Immature natural killer cell (primary cell): ENCODE measurements at places on chromosomes 16 and 17. TPM values are rescaled to one million over a fixed set of nuclear protein-coding genes. Genes with fewer than 3 reads are reported as not detected.

DNA sequence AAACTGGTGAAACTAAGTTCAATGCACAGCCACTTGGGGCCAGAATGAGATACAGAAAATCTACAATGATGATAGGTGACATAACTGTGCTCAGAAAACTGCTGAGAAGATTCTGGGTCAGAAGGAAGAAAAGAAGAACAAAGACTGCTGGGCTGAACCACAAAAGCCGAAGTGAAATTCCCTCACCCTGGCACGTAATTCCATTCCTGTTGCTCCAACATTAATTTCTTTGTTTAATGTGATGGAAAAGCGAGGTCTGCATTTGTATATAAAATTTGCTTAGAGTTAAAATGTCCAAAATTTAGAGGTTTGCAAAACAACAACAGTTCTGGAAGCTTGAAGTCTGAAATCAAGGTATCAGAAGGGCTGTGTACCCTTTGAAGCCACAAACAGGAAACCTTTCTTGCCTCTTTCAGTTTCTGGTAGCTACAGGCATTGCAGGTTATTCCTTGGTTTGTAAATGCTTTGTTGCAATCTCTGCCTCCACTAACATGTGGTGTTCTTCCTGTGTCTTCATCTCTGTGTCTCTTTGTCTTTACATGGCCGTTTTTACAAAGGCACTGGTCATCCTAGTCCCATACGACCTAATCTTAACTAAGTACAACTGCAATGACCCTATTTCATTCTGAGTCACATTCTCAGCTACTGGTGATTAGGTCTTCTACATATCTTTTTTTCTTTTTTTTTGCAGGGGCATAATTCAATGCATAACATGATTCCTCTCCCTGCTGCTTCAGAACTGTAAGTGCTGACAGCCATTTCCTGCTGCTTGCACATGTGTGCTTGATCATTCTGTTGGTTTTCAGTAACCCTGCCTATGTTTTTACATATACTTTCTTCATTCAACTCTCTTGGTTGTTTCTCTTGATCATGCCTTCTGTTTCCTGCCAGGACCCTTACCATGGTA lies 603.0 kb upstream of the CDH8 start:
- no peaks in the 10 kb centered on the region for H3K36me3 ChIP-seq
- H3K27ac ChIP-seq: no peak overlapping the region
- H3K4me3 ChIP-seq: no peak overlapping the region
- H3K4me1 ChIP-seq: no peaks in the 10 kb centered on the region

GRCh38 chr17:72931163-72931562 lies 161.3 kb downstream of the SLC39A11 start:
- no peak overlapping the region for H3K4me3 ChIP-seq
- H3K27ac ChIP-seq: peak overlapping the region; percentile 39
- H3K4me1 ChIP-seq: peaks cover 18% of the 10 kb centered on the region

- H3K4me1 ChIP-seq: no peaks in the 10 kb centered on the region
- H3K4me3 ChIP-seq: no peak overlapping the region
- DNase-seq: no peak
- no peaks in the 10 kb centered on the region for H3K36me3 ChIP-seq
- no peak overlapping the region for H3K27ac ChIP-seq
Measured at GRCh38 chr17:15650741-15651582, 31.5 kb upstream of the FBXW10B start.

DNA sequence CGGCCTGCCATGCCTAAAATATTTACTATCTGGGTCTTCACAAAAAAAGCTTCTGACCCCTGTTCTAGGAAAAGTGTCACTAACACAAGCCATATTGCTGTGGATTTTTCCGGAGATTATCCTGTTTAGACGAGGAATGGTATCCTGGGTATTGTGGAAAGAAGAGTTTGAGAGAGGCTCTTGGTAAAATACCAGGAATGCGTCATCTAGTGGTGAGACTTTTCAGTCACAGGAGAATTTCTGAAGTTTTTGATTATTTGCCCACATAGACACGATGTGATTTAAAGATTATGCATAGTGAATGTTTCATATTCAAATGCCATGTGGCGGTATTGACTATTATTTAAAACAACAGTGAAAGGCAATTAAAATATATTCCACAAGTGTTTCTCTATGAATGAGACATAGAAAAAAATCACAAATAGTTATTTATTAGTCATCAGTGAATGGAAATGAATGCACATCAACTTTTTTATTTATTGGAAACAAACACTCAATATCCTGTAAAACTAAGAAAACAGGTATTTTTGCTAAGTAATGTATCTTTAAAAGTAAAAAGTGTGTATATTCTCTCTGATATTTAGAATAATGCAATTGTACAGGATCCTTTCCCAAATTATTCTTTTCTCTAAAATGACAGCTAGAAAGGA lies 7.8 kb downstream of the KRT28 start:
- no peaks in the 10 kb centered on the region for H3K4me1 ChIP-seq
- DNase-seq: no peak
- no peak overlapping the region for H3K27ac ChIP-seq
- peaks cover 19% of the 10 kb centered on the region for H3K27me3 ChIP-seq
- H3K4me3 ChIP-seq: no peak overlapping the region

Gene LPO
- polyA plus RNA-seq: not detected

- peaks cover 43% of the 10 kb centered on the region for H3K4me1 ChIP-seq
- peaks cover 4% of the 10 kb centered on the region for H3K36me3 ChIP-seq
- H3K27me3 ChIP-seq: peaks cover 11% of the 10 kb centered on the region
- no peak for DNase-seq
- H3K4me3 ChIP-seq: no peak overlapping the region
Measured at GRCh38 chr16:17228048-17228707, 242.6 kb downstream of the XYLT1 start.

- H3K27me3 ChIP-seq: peaks cover 3% of the 10 kb centered on the region
- H3K4me1 ChIP-seq: no peaks in the 10 kb centered on the region
- no peak overlapping the region for H3K27ac ChIP-seq
- no peak for DNase-seq
- no peak overlapping the region for H3K4me3 ChIP-seq
Measured at GRCh38 chr17:76173474-76173873, 32.4 kb upstream of the FOXJ1 start.

GRCh38 chr16:74460542-74460941 lies 39.3 kb upstream of the CLEC18B start:
- H3K36me3 ChIP-seq: peaks cover 19% of the 10 kb centered on the region
- H3K4me1 ChIP-seq: no peaks in the 10 kb centered on the region
- no peaks in the 10 kb centered on the region for H3K27me3 ChIP-seq
- no peak overlapping the region for H3K27ac ChIP-seq

Gene ZNF764
- 6.3 TPM for polyA plus RNA-seq

Gene GLP2R
- polyA plus RNA-seq: not detected

- peaks cover 8% of the 10 kb centered on the region for H3K27me3 ChIP-seq
- H3K4me3 ChIP-seq: peak overlapping the region; percentile 24
- peaks cover 4% of the 10 kb centered on the region for H3K36me3 ChIP-seq
Measured at GRCh38 chr16:10745841-10746240, 2.2 kb downstream of the NUBP1 start.

DNA sequence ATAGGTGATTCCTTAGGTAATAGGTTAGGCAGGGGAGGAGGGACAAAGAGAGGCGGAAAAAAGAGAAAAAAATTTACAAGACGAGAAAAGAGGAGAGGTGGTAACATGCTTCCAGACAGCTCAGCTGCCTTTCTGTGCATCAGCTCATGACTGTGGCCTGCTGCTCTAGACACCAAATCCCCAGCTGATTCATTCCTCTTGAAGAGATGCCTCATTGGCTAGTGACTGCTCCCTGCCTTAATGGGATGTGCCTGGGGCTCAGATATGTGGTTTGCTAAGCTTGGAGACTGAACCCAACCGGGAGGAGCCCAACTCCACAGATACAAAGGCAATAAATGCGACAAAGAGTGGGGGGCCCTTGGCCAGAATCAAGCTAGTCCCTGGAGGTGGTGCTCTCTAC lies 105.9 kb upstream of the FAM20A start:
- no peak for DNase-seq
- no peak overlapping the region for H3K27ac ChIP-seq
- peaks cover 11% of the 10 kb centered on the region for H3K27me3 ChIP-seq
- no peaks in the 10 kb centered on the region for H3K4me1 ChIP-seq
- no peaks in the 10 kb centered on the region for H3K36me3 ChIP-seq

GRCh38 chr17:74768069-74768762 lies 7.9 kb downstream of the NAT9 start:
- H3K27ac ChIP-seq: peak overlapping the region; percentile 73
- peaks cover 35% of the 10 kb centered on the region for H3K4me1 ChIP-seq
- H3K36me3 ChIP-seq: peaks cover 8% of the 10 kb centered on the region
- H3K27me3 ChIP-seq: peaks cover 4% of the 10 kb centered on the region
- no peak overlapping the region for H3K4me3 ChIP-seq

DNA sequence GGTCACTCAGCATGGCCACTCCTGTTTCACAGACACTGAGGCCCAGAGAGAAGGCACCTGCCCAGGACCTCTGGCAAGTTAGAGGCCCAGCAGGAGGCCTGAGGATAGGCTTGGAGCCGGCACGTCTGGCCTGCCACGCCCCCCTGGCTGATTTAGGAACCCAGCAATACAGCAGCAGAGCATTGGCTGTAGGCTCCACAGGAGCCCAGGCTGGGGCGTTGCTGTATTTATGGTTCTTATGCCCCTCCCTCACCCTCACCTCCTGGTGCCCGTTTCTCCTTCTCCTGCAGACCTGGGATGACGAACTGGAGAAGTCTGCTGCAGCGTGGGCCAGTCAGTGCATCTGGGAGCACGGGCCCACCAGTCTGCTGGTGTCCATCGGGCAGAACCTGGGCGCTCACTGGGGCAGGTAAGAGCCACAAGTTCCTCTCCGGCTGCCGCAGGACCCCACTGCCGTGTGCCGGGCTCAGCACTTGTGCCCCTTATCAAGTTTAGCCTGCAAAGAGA lies 25.8 kb downstream of the CRISPLD2 start:
- H3K27ac ChIP-seq: no peak overlapping the region
- H3K36me3 ChIP-seq: no peaks in the 10 kb centered on the region
- no peak overlapping the region for H3K4me3 ChIP-seq
- peaks cover 6% of the 10 kb centered on the region for H3K27me3 ChIP-seq
- H3K4me1 ChIP-seq: no peaks in the 10 kb centered on the region

GRCh38 chr16:12503191-12503590 lies 300.5 kb downstream of the CPPED1 start:
- no peaks in the 10 kb centered on the region for H3K27me3 ChIP-seq
- peak overlapping the region; percentile 38 for H3K27ac ChIP-seq
- no peak for DNase-seq

DNA sequence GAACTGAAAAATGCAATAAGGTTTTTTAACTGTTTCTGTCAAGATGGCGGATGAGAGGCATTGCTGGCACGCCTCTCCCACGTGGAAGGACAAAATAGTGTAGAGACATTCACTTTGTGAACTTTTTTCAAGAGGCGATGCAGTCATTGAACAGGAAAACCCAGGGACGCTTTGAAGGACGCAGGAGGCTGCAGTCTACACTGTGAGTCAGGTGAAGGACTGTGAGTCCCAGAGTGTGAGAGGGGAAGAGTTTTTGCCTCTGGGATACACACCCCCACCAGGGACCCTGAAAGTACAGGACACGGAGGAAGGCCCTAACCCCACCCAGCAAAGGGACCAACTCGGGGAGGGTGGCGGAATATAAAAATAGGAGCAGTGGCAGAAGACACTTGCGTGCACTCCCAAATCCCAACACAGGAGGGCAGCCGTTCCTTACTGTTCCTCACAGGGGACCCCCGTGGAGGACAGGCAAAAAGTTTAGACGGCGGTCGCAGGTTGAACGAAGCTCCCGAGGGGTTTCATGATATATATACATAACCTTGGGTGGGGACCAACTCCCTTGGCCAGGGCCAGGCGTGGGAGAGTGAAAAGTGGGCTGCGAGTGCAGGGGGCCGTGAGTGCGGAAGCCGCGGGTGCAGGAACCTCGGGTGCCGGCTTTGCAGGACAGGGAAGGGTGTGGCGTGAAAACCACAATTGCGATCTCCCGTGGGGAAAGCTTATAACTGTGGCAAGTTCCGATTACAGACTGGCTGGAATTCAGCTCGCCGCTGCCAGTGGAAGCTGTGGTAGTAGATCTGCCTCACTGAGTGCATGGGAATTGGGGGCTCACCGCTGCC lies 82.0 kb upstream of the ALOX12 start:
- peaks cover 3% of the 10 kb centered on the region for H3K36me3 ChIP-seq
- H3K27me3 ChIP-seq: peaks cover 5% of the 10 kb centered on the region

GRCh38 chr17:6303664-6304063 lies 131.3 kb downstream of the AIPL1 start:
- no peak overlapping the region for H3K27ac ChIP-seq
- H3K27me3 ChIP-seq: peaks cover 14% of the 10 kb centered on the region
- no peak overlapping the region for H3K4me3 ChIP-seq
- H3K36me3 ChIP-seq: no peaks in the 10 kb centered on the region

Gene ZBTB4
- 4.4 TPM for polyA plus RNA-seq

DNA sequence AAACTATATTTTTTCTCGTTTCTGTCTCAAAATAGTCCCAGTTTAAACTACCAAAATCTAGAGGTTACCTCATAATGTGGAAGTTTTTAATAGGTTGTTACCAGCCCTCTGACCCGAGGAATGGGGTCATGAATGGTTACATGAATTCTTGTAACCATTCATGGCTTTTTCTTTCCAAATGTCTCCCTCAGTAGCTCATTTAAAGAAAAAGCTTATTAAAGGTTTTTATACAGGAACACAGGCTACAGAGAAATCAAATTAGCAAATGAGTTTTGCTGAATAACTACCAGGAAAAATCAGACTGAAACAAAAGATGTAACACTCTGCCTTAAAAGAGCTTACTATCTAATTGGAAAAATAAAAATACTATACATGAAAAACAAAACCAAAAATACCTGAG lies 63.4 kb downstream of the SMURF2 start:
- H3K36me3 ChIP-seq: peaks cover 10% of the 10 kb centered on the region
- DNase-seq: no peak
- H3K4me1 ChIP-seq: peaks cover 35% of the 10 kb centered on the region
- peak overlapping the region; percentile 76 for H3K4me3 ChIP-seq
- H3K27me3 ChIP-seq: no peaks in the 10 kb centered on the region
- peak overlapping the region; percentile 92 for H3K27ac ChIP-seq

Gene KRT24
- polyA plus RNA-seq: not detected

DNA sequence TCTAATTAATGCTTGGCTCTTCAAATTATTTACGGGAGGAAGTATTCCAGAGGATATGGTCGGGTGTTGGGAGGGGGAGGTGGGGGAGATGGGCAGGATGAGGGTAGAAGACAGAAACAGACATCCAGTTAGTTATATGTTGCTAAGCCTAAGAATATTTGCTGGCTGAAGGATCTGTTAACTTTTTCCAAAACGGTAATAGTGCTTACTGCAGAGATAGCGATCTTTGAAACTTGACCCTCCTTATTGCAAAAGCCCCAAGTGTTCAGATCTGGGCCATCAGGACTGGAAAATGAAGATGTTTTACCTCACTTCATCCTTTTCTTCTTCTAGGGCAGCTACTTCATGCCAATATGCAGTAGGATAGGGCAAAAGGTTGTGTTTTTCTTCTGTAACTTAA lies 27.0 kb upstream of the MMD start:
- peaks cover 3% of the 10 kb centered on the region for H3K27me3 ChIP-seq
- H3K4me1 ChIP-seq: no peaks in the 10 kb centered on the region
- no peak overlapping the region for H3K4me3 ChIP-seq
- no peaks in the 10 kb centered on the region for H3K36me3 ChIP-seq
- no peak overlapping the region for H3K27ac ChIP-seq
- DNase-seq: no peak

GRCh38 chr17:34859652-34860051 lies 101.6 kb downstream of the CCT6B start:
- no peak for DNase-seq
- no peak overlapping the region for H3K27ac ChIP-seq
- H3K36me3 ChIP-seq: no peaks in the 10 kb centered on the region
- H3K27me3 ChIP-seq: peaks cover 14% of the 10 kb centered on the region
- no peaks in the 10 kb centered on the region for H3K4me1 ChIP-seq
- H3K4me3 ChIP-seq: no peak overlapping the region

- H3K27me3 ChIP-seq: peaks cover 5% of the 10 kb centered on the region
- peaks cover 7% of the 10 kb centered on the region for H3K36me3 ChIP-seq
- H3K4me1 ChIP-seq: peaks cover 92% of the 10 kb centered on the region
- peak overlapping the region; percentile 97 for H3K4me3 ChIP-seq
Measured at GRCh38 chr17:77456271-77456950, 315.6 kb downstream of the SEC14L1 start.
